ENCODE measurements at places on chromosomes 16 and 17.

DNA sequence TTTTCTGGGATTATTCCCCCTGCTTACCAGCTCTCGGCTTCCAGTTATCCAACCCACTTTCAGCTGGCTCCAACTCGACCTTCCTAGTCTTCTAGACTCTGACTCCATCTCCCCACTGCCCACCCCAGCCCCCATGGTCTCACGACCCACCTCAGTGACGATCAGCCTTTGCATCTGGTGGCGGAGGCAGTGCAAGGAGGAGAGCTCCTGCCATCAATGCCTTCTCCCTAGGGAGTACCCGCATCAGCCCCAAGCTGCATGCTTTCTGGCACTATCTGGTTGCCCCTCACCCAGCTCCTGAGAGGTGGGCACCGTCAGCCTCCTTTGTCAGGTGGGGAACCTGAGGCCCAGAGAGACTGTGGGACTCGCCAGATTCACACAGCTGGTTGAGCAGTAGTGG is 72.6 kb upstream of the RPL38 start:
- no peak for DNase-seq

DNA sequence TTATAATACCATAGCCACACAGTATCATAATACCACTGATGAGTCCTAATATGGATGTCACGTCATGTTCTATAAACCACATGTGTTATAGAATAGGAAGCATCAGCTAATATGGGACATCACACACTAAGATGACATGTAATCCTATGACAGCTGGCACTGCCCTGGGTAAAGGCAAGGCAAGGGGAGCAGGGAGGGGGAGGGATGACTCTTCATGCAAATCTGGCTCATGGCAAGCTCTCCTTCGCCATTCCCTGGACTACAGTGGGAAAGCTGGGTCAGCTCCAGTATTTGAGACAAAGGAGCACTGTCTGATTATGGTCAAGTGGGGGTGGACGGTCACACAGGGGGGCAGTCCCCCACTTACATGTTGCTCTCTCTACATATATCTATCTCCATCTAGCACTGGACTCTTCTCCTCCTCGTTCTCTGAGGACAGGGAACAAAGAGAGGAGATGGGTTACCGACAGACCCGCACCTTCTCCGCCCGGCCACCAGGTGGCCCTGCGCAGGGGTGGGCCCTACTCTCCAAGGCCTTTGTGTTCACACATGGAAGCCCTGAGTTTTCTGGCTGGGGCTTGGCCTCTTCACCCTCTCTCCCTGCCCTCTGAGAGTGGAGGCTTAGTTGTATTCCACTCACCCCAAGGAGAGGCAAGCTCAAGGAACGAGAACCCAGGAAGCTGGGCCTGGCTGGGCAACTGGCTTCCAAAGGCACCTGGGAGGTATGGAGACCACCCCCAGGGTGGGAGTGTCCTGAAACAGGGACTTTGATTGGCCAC is 23.4 kb upstream of the MPO start:
- DNase-seq, result peak; percentile 21

DNA sequence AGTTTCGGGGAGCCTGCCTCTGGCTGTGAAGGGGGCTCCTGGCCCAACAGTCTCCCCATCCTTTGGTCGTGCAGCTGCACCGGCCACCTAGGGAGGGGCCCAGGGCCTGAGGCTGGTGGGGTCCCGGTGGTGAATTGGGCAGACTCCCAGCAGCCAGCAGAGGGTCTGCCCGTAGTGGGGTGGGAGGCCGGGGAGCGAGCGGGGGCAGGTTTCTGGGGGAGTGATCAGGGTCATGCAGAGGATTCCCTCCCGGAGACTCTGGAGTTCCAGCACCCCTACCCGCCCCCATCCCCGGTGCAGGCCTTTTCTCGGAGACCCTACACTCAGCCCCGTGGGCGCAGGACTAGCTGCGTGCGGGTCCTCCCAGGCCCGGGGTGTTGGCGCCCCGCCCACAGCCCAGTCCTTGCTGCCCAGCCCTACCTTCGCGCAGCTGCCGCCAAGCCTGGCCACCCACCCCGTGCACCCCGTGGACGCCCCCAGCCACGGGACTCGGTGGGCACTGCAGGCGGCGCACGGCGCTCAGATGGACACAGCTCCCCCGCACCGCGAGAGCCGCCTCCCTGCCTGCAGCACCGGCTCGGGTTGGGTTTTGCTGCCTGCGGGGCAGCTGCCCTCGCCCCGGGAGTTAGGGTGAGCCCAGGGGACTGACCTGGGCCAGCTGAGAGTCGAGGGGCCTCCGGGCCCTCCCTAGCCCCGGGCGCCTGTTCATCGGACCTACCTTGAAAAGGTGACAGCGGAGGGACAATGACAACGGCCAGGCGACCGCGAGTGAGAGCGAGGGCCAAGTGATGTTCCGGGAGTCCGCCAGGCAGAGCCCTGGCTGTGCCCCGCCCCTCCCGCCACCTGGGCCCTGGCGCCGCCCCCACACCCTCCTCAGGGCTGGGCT is at the start of gene GNG13:
GNG13 (minus strand) TSS at position 787 of the 886 bp plus-strand sequence. CDS start 1,657 bp downstream, outside the sequence.
- no peak for DNase-seq

- DNase-seq, result no peak
Measured at GRCh38 chr16:67444259-67445125, 13.6 kb downstream of the HSD11B2 start.

GRCh38 chr17:49290690-49291359 is 60.2 kb upstream of the PHOSPHO1 start:
- DNase-seq, result no peak

DNA sequence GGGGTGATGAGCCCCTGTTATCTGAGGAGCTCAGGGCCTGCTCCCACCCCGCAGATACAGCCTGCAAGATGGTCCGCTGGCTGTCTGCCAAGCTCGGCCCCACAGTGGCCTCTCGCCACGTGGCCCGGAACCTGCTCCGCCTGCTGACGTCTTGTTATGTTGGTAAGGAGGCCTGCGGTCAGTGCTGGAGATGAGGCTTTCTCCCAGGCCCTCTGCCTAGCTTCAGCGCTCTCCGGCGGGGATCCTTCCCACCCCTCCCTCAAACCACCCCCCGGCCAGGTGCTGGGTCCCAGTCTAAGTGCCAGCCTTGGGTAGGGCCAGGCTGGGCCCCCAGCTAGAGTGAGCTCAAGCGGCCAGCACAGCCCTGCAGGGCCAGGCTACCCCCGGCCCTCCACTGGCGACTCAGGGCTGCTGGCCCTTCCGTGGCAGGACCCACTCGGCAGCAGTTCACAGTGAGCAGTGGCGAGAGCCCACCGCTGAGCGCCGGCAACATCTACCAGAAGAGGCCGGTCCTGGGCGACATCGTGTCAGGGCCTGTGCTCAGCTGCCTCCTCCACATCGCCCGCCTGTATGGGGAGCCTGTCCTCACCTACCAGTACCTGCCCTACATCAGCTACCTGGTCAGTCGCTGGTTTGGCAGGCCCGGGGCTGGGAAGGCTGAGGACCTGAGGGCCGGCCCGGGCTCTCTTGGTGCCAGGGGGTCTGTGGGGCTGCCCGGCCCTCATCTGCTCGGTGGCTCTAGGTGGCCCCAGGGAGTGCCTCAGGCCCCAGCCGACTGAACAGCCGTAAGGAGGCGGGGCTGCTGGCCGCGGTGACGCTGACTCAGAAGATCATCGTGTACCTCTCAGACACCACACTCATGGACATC is 6.1 kb downstream of the WDR81 start:
- DNase-seq, result no peak

- DNase-seq, result no peak
Measured at GRCh38 chr16:73057291-73058210, 9.6 kb upstream of the ZFHX3 start.

GRCh38 chr17:55659661-55660060 is 63.0 kb downstream of the TMEM100 start:
- no peak for DNase-seq

DNA sequence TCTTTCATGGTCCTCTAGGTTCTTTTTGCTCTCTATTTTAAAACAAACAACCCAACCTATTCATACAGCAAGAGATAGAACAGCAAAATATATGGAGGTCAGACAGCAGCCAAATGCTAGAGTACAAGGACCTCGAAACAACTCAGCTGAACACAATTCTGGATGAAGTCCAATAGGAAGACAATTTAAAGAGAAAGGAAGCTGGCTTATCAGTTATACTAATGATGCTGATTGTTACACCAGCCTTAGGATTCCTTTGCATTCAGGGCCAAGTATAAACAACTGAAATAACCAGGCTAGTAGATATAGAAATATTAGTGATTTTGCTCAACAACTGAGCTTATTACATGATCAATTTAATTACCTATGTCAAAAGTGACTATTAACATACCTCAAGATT is 2.5 kb downstream of the SSH2 start:
- no peak for DNase-seq

DNA sequence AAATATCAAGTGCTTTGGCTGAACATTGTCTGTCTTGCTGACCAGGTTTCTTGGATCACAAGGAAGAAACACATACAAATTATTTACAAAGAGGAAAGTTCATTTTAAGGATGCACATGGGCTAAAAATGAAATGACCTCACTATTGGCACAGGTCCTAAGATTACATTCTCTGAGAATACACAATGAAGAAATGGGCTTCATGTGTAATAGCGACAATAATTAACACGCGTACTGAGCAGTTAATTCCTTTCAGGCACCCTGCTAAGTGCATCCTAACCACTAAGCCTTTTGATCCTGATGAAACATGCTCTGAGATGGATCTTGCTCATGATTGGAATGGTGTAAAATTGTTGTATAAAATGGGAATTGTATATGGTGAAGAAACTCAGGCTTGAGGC is 429.0 kb downstream of the HS3ST4 start:
- DNase-seq, result no peak

DNA sequence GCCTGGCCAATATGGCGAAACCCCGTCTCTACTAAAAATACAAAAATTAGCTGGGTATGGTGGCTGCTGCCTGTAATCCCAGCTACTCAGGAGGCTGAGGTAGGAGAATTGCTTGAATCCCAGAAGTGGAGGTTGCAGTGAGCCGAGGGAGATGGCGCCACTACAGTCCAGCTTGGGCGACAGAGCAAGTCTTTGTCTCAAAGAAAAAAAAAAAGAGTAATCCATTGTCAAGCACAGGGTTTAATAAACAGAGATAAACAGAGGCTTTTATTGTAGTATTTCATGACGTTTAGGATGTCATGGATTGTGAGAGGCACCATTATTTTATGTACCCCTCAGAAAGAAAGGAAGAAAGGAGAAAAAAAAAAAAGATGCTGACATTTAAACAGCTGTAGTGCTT is 75.2 kb upstream of the RNU2-1 start:
- no peak for DNase-seq

- DNase-seq, result no peak
Measured at GRCh38 chr17:55811536-55811935, 60.7 kb downstream of the PCTP start.

- no peak for DNase-seq
Measured at GRCh38 chr16:14015033-14015432, 56.1 kb upstream of the MRTFB start.

DNA sequence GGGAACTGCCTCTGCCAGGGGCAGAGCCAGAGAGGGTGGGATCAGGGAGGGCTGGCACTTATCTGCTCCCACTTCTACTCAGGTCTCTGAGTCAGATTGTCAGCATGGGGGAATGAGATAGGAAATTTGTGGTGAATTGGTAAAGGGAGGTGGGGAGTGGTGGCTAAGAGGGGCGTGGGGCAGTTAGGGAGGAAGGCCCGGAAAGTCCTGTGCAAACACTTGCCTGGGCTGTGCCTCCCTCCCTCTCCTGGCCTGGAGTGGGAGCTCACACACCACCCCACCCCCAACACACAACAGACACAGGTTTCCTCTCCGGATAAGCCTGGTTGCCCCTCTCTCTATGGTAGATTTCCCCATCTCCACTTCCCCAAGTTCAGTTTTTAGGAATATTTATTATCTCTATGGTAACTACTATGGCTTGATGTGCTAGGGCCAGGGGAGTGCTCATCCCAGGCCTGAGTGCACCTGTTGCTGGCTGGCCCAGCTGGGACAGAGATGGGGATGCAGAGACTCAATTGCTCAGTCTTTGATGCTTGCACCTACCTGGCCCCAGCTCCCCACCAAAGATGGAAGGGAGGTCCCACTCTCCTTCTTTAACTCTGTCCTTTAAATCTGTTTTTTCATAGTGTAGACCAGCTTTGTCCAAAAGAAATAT is 2.7 kb downstream of the SPNS2 start:
- DNase-seq, result peak; percentile 78

DNA sequence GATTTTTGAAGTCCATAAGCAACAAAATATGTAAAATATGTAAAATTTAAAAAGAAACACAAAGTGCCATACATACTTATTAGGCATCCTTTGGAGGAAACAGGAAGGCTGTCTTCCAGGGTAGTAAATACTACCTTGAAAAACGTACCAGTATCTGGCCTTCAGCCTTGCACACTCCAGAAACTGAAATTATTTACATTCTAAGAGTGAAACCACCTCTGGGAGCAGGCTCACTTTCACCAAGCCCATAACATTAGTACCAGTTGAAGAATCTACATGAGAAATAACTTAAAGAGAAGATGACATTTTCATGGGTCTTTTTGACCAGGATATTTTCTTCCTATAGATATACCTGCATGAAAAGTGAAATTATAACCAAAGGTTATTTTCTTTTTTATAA is 6.4 kb downstream of the KRTAP9-1 start:
- no peak for DNase-seq

- no peak for DNase-seq
Measured at GRCh38 chr16:4686497-4687210, 6.7 kb upstream of the NUDT16L1 start.

GRCh38 chr17:62703776-62704380 is 76.4 kb downstream of the MRC2 start:
- no peak for DNase-seq

GRCh38 chr17:55322453-55322985 is 57.8 kb downstream of the HLF start:
- DNase-seq, result no peak

GRCh38 chr17:30279156-30279555 is 12.6 kb downstream of the BLMH start:
- DNase-seq, result no peak

DNA sequence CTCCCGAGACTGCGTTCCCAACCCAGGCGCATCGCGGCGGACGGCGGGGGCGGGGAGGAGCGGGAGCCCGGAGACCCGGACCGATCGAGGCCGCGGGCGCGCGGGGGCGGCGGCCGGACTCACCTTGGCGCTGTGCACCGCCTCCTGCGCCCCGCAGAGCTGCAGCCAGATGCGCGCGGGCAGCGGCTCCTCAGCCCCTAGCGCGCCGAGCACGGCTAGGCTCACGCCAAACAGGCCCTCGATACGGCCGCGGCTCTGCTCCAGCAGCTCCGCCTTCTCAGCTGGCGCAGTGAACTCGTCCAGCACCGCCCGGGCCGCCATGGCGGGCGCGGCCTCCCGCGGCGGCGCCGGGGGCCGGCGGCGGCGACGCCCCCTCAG is 339 bp downstream of the N4BP1 start:
- DNase-seq, result no peak
